ENCODE measurements at places on chromosomes 7 and 10. TPM values are rescaled to one million over a fixed set of nuclear protein-coding genes. Genes with fewer than 3 reads are reported as not detected.

Gene CDC14C
- not detected for total RNA-seq

Gene LRRN3
- 0.17 TPM for total RNA-seq

Gene ZNF425
- total RNA-seq = 1.0 TPM

Gene FEZF1
- not detected for total RNA-seq

Gene GRM3
- not detected for total RNA-seq

Gene TAS2R41
- total RNA-seq = not detected

Gene ABCC2
- 201 TPM for total RNA-seq

Gene HTR5A
- not detected for total RNA-seq

Gene ALOX5
- total RNA-seq = 0.22 TPM

Gene PDIA4
- total RNA-seq = 223 TPM

Gene ARHGEF35
- total RNA-seq = 0.28 TPM

Gene GALNT17
- not detected for total RNA-seq

Gene NPSR1
- total RNA-seq = not detected

Gene MBLAC1
- 2.9 TPM for total RNA-seq

Gene ADCY1
- 2.2 TPM for total RNA-seq

Gene TMEM236
- 0.12 TPM for total RNA-seq

Gene LIPM
- not detected for total RNA-seq

Gene CRHR2
- not detected for total RNA-seq

Gene HTR7
- total RNA-seq = 0.10 TPM

Gene GPR85
- total RNA-seq = not detected

Gene PNLIP
- total RNA-seq = not detected

All from A549 treated with CpdA at 1 μM for 4 hours (cell line).